ENCODE measurements at places on chromosomes 16 and 17.

DNA sequence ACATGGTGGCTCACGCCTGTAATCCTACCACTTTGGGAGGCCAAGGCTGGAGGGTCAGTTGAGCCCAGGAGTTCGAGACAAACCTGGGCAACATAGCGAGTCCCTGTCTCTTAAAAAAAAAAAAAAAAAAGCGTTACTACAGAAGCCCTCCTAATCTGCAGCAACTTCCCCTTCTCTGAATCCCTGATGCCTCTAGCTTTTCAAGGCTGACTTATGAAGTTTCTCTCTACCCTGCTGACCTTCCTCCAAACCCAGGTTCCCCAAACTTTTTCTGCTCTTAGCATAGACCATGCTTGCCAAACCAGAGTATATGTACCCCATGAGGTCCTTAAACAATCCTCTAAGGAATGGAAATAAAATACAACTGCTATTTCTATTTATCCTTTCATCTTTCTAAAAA is 16.4 kb downstream of the LYRM1 start:
- DNase-seq, result no peak

DNA sequence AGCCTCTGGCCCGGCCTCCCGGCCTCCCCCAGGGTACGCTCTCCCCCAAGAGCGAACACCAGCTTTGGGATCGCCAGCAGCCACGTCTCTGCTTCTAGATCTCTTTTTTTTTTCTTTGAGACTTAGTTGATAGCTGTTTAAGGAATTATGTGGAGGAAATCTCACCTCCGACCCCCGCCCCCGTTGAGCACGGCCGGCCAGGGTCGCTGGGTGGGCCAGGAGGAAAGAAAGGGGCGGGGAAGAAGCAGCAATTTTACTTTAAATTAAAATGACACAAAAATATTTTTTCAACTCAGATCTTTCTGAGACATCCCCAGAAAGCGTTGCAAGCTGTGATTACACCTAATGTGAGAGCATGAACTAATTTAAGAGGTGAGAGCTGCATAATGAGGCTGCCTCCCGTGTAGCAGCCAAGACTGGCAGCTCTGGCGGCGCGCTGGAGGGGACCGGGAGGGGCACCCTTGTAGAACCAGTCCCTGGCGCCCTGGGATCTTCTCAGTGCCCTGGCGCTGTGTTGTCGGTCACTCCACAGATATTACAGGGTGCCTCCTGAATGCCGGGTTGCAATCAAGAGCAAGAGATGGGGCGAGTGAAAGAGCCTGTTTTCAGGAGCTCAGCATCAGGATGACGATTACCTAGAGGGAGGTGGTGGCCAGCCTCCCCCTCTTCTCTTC is 1.9 kb upstream of the CBLN1 start:
- no peak for DNase-seq

- DNase-seq, result no peak
Measured at GRCh38 chr17:42270596-42270995, 5.6 kb downstream of the STAT5B start.

DNA sequence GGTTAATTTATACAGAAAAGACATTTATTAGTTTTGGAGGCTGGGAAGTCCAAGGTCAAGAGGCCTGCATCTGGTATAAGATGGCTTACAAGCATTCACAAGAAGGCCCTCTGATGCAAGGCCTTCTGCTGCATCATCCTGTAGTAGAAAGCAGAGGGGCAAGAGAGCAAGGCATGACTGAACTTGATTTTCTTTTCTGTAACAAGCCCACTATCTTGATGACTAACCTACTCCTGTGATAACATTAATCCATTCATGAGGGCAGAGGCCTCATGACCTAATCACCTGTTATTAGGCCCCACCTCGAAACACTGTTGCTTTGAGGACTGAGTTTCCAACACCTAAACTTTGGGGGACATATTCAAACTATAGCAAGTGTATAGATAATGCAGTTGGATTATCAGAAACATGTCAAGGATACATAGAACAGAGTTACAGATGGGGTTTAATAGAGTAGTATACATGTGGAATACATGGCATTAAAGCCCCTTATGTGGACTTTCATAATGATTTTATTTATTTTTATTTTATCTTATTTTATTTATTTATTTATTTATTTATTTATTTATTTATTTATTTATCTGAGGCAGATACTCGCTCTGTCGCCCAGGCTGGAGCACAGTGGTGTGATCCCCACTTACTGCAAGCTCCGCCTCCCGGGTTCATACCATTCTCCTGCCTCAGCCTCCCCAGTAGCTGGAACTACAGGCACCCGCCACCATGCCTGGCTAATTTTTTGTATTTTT is 88.2 kb downstream of the CHD9 start:
- DNase-seq, result no peak

DNA sequence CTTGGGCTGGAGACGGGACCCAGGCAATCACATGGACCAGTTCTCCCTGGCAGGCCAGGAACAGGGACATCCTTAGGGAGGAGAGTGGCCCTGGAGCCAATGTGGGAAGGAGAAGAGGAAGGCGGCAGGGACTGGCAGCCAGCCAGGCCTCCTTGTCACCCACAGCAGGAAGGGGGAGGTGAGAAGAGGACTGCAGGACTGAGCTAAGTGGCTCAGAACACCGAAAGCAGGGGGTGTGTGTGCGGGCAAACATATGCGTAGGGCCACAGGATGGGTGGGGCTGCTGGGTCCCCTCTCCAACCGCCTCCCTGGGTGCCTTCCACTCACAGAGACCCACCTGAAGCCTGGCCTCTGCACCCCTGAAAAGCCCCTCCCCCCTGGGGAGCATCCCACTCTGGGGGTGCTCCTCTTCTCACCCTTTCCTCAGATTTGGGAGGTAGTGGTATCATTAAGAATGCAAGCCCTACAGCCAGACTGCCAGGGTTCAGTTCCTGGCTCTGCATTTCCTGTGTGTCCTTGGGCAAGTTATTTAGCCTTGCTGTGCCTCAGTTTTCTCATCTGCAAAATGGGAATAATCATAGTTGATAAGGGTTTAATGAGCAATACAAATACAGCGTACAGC is 8.1 kb downstream of the PNMT start:
- no peak for DNase-seq

GRCh38 chr17:20852239-20852989 is 190.4 kb downstream of the USP22 start:
- DNase-seq, result no peak

- peak; percentile 13 for DNase-seq
Measured at GRCh38 chr16:59164461-59164860, 430.3 kb upstream of the GOT2 start.

GRCh38 chr16:11990702-11991390 is 14.3 kb downstream of the SNX29 start:
- DNase-seq, result peak; percentile 97
